ENCODE measurements at places on chromosomes 16 and 17.
A peak's percentile ranks its signal among the peaks of the same experiment; 100 is the strongest.

GRCh38 chr16:85176541-85177447, 64.5 kb upstream of the CIBAR2 start:
- peaks cover 17% of the 10 kb centered on the region for H3K36me3 ChIP-seq
- peaks cover 71% of the 10 kb centered on the region for H3K4me1 ChIP-seq
- peaks cover 4% of the 10 kb centered on the region for H3K27me3 ChIP-seq
- peak overlapping the region; percentile 63 for H3K27ac ChIP-seq
- H3K4me3 ChIP-seq: no peak overlapping the region

DNA sequence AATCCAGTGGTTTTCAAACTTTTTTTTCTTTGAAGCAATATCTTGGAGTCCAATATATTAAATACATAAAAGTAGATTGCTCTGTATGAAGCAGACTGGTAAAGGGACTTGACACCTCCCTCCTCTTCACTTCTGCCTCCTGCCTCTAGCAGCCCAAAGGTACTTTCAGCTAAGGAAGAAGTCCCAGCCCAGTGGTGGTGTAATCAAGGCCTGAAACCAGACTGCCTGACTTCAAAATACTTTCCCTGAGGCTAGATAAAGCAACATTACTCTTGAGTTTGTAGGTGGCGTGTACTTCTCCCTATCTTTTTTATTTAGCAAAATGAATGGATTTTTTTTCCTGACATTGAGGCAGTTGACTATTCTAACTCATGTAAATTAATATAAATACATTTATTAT, 122.4 kb upstream of the TMEM97 start:
- H3K36me3 ChIP-seq: peaks cover 34% of the 10 kb centered on the region
- no peak overlapping the region for H3K27ac ChIP-seq
- no peak overlapping the region for H3K4me3 ChIP-seq
- H3K27me3 ChIP-seq: peaks cover 4% of the 10 kb centered on the region
- no peak for DNase-seq

- H3K27me3 ChIP-seq: no peaks in the 10 kb centered on the region
- no peak overlapping the region for H3K4me3 ChIP-seq
- no peaks in the 10 kb centered on the region for H3K36me3 ChIP-seq
- DNase-seq: no peak
Observed at GRCh38 chr16:60681043-60681442, 1355.2 kb downstream of the CDH8 start.

- DNase-seq: no peak
- peaks cover 2% of the 10 kb centered on the region for H3K4me1 ChIP-seq
- peaks cover 12% of the 10 kb centered on the region for H3K27me3 ChIP-seq
- no peaks in the 10 kb centered on the region for H3K36me3 ChIP-seq
- no peak overlapping the region for H3K4me3 ChIP-seq
Observed at GRCh38 chr16:50402298-50402895, 33.6 kb upstream of the BRD7 start.

DNA sequence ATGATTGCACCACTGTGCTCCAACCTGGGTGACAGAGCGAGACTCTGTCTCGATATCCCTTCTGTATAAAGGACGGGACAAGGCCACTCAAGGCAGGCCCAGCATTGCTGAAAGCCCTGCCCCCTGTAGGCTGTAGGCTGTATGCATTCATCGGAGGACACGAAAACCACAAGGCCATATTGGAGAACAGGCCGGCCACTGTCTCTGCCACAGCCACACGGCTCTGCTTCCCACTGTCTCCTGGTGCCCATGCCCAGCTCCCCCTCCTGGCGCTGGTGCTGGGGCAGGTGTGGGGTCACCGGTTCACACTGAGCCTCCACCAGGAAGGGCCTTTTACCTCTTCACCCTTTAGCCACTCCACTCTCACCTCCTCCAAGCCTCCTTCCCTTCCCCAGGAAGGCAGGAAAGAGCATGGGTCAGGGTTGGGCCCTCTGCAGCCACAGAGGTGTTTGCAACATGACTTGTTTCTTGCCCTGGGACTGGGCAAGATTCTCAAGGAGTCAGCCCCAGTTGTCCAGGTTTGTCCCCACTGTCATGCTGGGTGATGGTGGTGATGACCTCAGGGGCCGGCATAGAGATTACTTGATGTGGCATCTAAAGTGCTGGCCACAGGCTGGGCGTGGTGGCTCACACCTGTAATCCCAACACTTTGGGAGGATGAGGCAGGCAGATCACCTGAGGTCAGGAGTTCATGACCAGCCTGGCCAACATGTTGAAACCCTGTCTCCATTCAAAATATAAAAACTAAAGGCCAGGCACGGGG, 5.3 kb upstream of the NTN3 start:
- DNase-seq: no peak
- peaks cover 6% of the 10 kb centered on the region for H3K4me1 ChIP-seq
- peaks cover 4% of the 10 kb centered on the region for H3K27me3 ChIP-seq
- H3K36me3 ChIP-seq: no peaks in the 10 kb centered on the region

DNA sequence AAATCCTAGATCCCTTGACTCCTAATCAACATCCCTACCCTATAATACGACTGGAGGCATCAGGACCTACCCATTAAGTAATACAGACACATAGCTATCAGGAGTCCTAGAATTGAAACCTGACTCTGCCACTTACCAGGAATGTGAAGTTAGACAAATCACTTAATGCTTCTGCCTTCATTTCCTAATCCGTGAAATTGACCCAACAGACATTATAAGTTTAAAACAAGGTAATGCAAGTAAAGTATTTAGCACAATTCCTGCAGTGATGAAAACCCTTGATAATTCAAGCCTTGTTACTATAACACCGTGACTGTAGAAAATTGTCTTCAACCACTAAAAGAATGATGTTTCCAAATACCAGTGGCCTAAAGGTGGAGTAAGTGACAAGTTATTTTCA, 150.2 kb downstream of the KCNJ2 start:
- H3K27ac ChIP-seq: no peak overlapping the region
- peaks cover 8% of the 10 kb centered on the region for H3K36me3 ChIP-seq
- no peaks in the 10 kb centered on the region for H3K27me3 ChIP-seq
- H3K4me3 ChIP-seq: no peak overlapping the region

DNA sequence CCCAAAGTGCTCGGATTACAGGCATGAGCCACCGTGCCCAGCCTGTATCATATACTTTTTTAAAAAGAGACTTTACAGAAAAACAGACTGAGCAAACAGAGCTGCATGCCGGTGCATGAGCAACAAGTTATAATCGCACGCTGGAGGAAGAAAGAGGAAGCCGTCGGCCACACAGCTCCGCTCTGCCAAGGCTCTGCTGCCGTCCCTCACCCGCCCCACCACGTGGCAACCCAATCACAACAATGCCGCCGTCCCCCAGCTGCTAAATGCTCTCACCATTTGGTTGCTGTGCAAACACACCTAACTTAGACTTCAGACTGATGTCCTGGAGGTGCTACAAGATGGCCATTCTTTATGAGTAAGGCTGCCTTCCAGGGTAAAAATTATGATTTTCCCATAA, 83.5 kb downstream of the ADCY9 start:
- no peak overlapping the region for H3K27ac ChIP-seq
- no peaks in the 10 kb centered on the region for H3K27me3 ChIP-seq
- no peak for DNase-seq
- H3K4me3 ChIP-seq: no peak overlapping the region
- H3K4me1 ChIP-seq: no peaks in the 10 kb centered on the region

GRCh38 chr17:28953444-28954118, 2.3 kb upstream of the PHF12 start:
- H3K4me3 ChIP-seq: no peak overlapping the region
- H3K27ac ChIP-seq: peak overlapping the region; percentile 48
- DNase-seq: no peak
- peaks cover 6% of the 10 kb centered on the region for H3K36me3 ChIP-seq
- H3K27me3 ChIP-seq: peaks cover 4% of the 10 kb centered on the region

DNA sequence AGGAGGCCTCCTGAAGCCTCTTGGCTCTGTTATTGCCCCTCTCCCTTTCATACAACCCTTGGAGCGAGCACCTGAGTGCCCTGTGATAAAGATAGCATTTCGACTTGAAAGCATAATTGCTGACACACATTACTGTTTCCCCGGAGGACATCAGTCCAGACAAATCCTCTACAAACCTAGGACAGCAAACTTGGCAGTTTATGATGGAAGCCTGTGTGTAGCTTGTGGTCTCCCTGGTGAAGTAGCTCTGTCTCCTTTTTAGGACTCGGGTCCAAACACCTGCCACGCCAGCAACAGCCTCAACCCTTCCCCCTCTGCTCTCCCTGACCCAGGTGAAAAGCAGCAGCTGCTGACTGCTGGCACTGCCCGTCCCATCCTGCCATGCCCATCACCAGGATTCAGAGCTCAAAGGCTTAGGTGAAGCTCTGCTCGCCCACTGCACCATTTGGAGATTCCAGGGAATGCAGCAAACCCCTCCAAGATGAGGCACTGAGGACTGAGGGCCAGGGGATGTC, 55.9 kb downstream of the IRX6 start:
- no peaks in the 10 kb centered on the region for H3K4me1 ChIP-seq
- no peak overlapping the region for H3K27ac ChIP-seq
- H3K4me3 ChIP-seq: no peak overlapping the region
- H3K36me3 ChIP-seq: no peaks in the 10 kb centered on the region
- peaks cover 11% of the 10 kb centered on the region for H3K27me3 ChIP-seq

- no peak overlapping the region for H3K27ac ChIP-seq
- no peaks in the 10 kb centered on the region for H3K36me3 ChIP-seq
- no peak overlapping the region for H3K4me3 ChIP-seq
- peaks cover 9% of the 10 kb centered on the region for H3K27me3 ChIP-seq
- DNase-seq: no peak
- peaks cover 20% of the 10 kb centered on the region for H3K4me1 ChIP-seq
Observed at GRCh38 chr16:11670171-11671131, 2.2 kb downstream of the SNN start.

GRCh38 chr17:77319211-77320043, 178.7 kb downstream of the SEC14L1 start:
- peaks cover 61% of the 10 kb centered on the region for H3K4me1 ChIP-seq
- peak; percentile 88 for DNase-seq
- peak overlapping the region; percentile 95 for H3K4me3 ChIP-seq
- H3K27ac ChIP-seq: peak overlapping the region; percentile 100
- H3K36me3 ChIP-seq: peaks cover 13% of the 10 kb centered on the region

DNA sequence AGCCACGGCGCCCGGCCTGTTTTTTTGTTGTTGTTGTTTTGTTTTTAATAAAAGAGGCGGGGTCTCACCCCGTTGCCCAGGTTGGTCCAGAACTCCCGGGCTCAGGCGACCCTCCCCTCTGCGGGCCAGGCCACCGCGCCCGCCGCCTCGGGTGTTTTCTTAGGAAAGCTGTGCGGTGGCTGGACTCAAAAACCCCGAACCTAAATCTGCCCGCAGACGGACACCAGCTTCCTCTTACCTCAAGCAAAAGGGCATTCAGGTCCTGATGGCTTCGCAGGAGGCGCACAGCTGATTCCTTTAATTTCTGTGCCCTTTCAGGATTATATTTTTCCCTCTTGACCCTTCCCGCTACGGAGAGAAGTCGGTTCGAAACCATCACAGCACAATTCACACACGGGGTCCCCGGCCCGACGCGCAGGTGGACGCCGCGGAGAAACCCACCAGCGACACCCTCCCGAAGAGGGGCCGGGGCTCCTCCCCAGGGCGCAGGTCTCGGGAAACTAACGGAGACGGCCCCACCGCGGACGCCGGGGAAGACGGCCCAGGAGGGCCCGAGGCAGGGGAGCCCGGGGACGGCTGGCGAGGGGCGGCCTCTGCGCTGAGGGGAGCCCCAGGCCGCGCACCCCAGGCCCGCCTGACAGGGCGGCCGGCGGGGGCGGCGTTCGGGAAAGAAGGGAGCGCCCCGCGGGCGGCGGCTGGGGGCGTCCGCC, 653 bp downstream of the FANCA start:
- peaks cover 14% of the 10 kb centered on the region for H3K4me1 ChIP-seq
- no peak for DNase-seq
- peak overlapping the region; percentile 90 for H3K4me3 ChIP-seq
- H3K27me3 ChIP-seq: no peaks in the 10 kb centered on the region
- H3K27ac ChIP-seq: peak overlapping the region; percentile 64

GRCh38 chr17:40614431-40615067, 33.1 kb downstream of the SMARCE1 start:
- H3K27ac ChIP-seq: no peak overlapping the region
- no peaks in the 10 kb centered on the region for H3K36me3 ChIP-seq
- no peak for DNase-seq
- H3K4me1 ChIP-seq: no peaks in the 10 kb centered on the region

- peak overlapping the region; percentile 38 for H3K27ac ChIP-seq
- H3K4me3 ChIP-seq: peak overlapping the region; percentile 25
Observed at GRCh38 chr17:42660692-42661345, 1.7 kb downstream of the TUBG2 start.

DNA sequence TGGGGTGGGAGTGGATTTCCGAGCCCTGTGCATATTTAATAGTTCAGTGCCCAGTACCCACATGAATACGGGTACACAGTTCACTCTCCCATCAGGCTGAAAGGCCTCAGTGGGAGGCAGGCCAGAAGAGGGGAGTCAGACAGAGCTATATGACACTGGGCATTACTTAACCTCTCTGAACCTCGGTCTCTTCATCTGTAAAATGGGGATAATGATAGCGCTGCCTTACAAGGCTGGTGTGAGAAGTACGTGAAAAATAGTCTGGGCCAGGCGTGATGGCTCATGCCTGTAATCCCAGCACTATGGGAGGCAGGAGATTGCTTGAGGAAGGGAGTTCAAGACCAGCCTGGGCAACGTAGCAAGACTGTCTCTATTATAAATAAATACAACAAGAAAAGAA, 3.6 kb downstream of the GPRC5B start:
- H3K4me1 ChIP-seq: peaks cover 10% of the 10 kb centered on the region
- no peak overlapping the region for H3K27ac ChIP-seq
- peaks cover 28% of the 10 kb centered on the region for H3K27me3 ChIP-seq
- H3K36me3 ChIP-seq: no peaks in the 10 kb centered on the region
- no peak overlapping the region for H3K4me3 ChIP-seq
- no peak for DNase-seq

DNA sequence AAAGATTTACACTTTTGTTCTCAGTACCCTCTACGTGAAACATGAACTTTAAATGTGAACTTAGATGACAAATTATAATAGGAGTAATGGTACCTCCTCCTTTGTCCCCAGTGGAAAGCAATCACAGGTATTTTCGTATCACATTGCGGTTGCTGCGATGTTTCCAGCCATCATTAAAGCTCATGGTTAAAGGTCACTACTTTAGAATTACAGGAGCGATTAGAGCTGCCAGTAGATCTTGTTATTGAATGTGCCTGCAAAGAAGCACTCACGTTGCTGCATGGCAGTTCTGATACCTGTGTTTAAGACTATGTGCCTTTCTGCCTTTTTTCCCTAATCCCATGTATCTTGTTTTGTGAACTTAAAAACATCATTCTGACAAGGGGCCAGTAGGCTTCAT, 301.0 kb downstream of the CPPED1 start:
- H3K27ac ChIP-seq: no peak overlapping the region
- H3K36me3 ChIP-seq: no peaks in the 10 kb centered on the region

DNA sequence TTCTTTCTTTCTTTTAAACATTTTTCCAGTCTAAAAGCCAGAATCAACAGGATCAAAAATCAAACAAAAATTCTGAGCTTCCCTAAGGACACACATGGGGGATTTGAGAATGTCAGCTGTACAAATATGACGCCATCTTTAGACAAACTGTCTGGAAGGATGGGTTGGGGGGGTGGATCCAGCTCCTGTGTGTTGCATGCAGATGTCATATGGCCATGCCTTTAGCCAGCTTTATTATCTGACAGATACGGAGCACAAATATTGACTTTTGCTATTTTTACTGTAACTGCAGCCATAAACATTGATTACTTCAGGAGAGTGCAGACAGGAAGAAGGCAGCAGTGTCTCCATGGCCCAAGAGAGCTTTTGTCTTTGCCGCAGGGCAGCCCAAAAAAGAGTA, 279.4 kb upstream of the ELAC2 start:
- H3K27ac ChIP-seq: no peak overlapping the region
- peaks cover 7% of the 10 kb centered on the region for H3K4me1 ChIP-seq
- no peaks in the 10 kb centered on the region for H3K36me3 ChIP-seq
- DNase-seq: no peak
- H3K27me3 ChIP-seq: peaks cover 11% of the 10 kb centered on the region
- no peak overlapping the region for H3K4me3 ChIP-seq

Data from HFFc6 (cell line).